Kidney glomerular epithelial cell (primary cell): ENCODE measurements at places on chromosomes 4 and X.

GRCh38 chr4:67207941-67208441 is 337.3 kb downstream of the CENPC start:
- DNase-seq: no peak

- no peak for DNase-seq
These were observed 163.2 kb upstream of the ETNPPL start for GRCh38 chr4:108926061-108926460.

- DNase-seq: peak; percentile 19
These were observed 4.4 kb upstream of the PRDM8 start for GRCh38 chr4:80192937-80193336.

DNA sequence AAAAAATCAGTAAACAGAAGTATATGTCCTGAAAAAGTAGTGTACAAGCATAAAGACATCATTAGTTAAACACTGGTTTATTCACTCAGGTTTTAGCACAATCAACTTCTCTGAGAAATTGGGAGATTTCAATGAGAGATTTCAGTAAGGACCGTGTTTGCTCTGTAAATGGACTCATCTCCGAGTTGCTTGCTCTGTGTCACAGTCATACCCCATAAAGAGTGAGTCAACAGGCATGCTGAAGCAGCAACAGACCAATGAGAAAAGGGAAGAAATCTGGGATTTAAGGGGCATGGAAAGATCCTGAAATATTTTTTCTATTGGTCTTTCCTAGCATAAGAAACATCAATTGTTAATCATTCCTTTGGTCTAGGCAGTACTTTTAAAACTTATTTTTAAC is 4.7 kb downstream of the GLUD2 start:
- no peak for DNase-seq

DNA sequence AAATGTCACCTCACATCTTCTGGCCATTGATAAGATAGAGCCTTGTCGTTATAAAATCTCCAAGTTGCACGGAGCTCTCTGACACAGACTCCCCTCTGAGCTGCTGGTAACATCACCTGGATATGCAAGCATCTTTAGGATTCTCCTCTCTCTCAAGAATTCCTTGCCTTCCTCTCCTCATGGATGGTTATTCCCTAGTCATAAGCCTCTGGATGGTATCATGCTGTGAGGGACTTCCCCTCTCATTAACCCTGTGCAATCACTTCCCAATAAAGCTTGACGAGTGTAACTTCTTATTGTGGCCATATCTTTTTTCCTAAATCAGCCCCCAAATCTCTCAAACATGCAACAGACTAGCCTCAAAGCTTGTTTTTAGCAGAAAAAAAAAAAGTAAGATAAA is 1057.0 kb upstream of the SLIT2 start:
- no peak for DNase-seq

- DNase-seq: peak; percentile 23
These were observed 12.3 kb downstream of the ZNF182 start for GRCh38 chrX:47991263-47992094.

- no peak for DNase-seq
These were observed 13.9 kb downstream of the SCARB2 start for GRCh38 chr4:76199664-76200211.

GRCh38 chrX:139158256-139158655 is 372.3 kb upstream of the F9 start:
- no peak for DNase-seq

GRCh38 chr4:10100734-10101216 is 15.8 kb downstream of the WDR1 start:
- DNase-seq: no peak
